ENCODE measurements at places on chromosomes 2 and 18.

DNA sequence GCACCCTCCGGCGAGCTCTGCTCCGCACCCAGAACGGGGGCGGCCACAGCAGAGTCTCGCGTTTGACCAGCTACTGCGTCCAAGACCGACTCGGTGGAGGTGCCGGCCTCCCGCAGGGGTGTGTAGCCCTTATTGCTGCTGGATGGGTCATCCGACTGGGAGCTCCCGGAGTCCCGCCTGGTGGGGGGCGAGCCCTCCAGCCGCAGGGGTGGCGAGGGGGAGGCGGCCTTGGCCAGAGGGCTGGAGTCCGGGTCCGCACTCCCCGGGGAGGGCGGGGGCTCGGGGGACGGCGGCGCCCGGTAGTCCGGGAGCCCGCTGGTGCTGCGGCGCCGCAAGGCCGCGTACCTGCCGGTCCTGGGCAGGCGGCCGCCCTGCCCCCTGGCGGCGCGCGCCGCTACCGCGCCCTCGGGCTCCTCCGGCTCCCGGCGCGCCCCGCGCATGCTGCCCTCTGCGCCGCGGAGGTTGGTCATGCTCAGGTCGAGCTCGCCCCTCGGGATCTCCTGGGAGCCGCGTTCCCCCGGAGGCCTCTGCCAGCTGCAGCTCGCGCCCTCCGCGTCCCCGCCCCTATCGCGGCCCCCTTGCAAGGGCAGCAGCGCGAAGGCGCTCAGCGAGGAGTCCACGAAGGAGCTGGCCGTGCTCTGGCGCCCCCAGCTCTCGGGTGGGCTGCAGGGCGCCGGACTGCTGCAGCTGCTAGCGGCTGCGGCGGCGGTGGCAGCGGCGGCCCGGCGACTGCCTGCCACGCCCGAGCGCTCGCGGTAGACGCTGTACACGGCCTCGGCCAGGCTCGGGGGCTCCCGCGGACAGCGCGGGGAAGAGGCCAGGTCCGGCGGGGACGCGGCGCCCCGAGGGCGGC lies 4.8 kb downstream of the TMEM200C start:
- peak; percentile 85 for DNase-seq

- DNase-seq, result no peak
Observed at GRCh38 chr2:7694076-7694985, 777.1 kb downstream of the RNF144A start.

DNA sequence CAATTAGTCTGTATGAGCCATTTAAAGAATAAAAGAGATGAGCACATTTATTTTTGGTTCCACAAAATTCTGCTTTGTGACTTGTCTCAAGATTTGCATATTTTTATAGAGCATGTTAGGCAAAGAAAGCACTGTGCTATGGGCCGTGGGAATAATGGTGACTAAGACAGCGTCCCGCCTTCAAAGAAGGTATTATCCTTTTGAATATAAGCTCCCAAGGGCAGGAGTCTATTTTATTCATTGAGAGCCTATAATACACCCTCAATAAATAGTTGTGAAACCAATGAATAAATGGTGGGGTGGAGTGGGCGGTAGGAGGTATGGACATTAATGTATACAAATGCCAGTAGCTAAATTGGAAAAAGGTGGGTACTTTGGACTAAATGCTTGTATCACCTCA lies 20.5 kb upstream of the TCF4 start:
- no peak for DNase-seq

- DNase-seq, result no peak
Observed at GRCh38 chr2:108852375-108852774, 65.8 kb downstream of the CCDC138 start.

DNA sequence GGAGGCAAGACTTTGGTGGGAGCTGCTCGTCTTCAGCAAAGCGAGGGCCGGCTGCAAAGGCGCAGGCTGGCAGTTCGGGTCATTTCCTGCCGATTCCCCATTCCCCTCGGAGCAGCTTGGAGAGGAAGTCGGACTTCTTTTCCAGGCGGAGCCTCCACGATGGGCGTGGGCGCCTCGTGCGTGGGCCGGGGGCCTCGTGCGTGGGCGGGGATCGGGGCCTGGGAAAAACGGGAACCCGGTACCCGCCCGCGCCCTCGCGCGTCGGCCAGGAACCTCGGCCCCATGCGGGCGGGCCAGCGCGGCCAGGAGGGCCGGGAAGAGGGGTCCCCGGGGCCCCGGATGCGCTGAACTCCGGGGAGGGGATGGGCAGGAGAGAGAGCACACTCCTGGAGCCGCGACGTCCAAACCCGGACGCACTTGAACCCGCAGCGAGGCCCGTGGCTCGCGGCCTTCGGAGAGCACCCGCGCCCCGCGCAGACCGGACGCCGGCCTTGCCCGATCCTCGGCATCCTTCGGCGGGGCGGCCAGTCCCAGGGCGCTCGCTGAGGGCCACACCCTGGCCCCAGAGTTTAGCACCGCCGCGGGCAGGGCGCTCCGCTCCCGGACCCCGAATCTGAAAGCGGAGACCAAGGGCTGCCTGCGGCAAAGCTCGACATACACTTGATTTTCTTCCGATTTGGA lies 368.4 kb downstream of the MTX2 start:
- peak; percentile 78 for DNase-seq

- DNase-seq, result no peak
Observed at GRCh38 chr2:158633261-158633660, 161.9 kb upstream of the DAPL1 start.

DNA sequence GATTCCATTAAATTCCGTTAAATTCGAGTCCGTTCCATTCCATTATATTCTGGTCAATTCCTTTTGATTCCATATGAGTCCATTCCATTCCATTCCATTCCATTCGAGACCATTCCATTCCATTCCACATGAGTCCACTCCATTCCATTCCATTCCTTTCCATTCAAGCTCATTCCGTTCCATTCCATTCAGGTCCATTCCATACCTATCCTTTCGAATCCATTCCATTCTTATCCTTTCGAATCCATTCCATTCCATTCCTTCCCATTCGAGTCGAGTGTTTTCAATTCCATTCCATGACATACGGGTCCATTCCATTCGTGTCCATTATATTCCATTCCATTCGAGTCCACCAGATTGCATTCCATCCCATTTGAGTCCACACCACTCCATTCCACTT lies 1127.4 kb downstream of the RPIA start:
- DNase-seq, result no peak

Measured in NCI-H69 (cell line).